Activated CD8-positive, alpha-beta memory T cell treated with anti-CD3 and anti-CD28 coated beads, Interleukin-2, amount 50 U/mL, for 4 hours (primary cell): ENCODE measurements at places on chromosomes 5 and 9.

- no peak for DNase-seq
These were observed 98.0 kb downstream of the ATPSCKMT start for GRCh38 chr5:10151656-10152055.

DNA sequence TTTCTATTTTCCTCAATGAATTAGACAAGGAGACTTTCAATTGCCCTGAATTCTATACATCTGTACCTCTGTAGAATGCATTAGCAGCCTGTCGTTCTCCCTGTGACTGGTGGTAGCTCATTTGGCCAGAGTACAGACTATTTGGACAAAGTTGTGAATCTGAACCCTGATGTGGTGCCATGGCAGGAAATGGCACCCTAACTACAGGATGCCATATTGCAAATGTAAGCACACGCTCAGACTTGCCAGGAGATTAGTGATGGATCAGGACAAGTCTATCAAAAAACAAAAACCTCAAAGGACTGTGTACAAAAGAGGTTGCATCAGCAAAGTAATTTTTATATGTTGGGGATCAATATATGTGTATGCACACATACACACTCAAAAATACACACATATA lies 58.3 kb downstream of the SVEP1 start:
- no peak for DNase-seq

- DNase-seq, result no peak
These were observed 13.1 kb downstream of the IL7R start for GRCh38 chr5:35869685-35870277.

DNA sequence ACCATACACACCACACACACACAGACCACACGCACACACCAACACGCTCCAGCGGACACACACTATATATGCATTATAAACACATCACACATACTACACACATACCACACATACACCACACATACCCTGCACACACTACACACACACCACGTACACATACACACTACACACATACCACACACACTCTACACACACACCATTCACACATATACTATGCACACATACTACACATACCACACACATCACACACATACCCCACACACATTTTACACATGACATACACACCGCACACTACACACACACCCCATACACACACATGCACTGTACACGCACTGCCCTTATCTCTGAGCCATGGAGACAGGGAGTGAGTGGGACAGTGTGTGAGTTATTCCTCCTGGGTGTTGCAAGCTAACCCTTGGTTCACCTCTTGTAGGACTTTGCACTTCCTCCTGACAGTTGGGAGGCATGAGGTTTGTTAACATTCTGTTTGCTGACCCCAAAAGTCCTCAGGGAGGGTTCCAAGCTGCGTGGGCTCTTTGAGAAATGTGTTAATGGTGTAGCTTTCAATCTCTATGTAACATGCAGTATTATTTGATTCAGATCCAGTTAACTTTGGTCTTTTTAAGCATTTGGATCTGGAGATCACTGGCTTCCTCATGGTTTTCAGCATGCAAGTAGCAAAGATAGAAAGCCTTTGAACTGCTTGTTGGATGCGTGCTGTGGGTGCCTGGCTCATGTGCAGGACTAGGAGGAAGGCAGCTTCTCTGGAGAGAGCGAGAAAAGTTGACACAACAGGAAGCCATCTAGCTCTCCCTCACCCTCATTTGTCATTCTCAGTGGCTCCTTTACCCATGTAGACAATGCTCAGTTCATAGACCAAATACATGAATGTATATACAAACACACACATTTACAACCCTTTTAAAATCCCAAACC lies 13.7 kb downstream of the IL31RA start:
- DNase-seq, result no peak

DNA sequence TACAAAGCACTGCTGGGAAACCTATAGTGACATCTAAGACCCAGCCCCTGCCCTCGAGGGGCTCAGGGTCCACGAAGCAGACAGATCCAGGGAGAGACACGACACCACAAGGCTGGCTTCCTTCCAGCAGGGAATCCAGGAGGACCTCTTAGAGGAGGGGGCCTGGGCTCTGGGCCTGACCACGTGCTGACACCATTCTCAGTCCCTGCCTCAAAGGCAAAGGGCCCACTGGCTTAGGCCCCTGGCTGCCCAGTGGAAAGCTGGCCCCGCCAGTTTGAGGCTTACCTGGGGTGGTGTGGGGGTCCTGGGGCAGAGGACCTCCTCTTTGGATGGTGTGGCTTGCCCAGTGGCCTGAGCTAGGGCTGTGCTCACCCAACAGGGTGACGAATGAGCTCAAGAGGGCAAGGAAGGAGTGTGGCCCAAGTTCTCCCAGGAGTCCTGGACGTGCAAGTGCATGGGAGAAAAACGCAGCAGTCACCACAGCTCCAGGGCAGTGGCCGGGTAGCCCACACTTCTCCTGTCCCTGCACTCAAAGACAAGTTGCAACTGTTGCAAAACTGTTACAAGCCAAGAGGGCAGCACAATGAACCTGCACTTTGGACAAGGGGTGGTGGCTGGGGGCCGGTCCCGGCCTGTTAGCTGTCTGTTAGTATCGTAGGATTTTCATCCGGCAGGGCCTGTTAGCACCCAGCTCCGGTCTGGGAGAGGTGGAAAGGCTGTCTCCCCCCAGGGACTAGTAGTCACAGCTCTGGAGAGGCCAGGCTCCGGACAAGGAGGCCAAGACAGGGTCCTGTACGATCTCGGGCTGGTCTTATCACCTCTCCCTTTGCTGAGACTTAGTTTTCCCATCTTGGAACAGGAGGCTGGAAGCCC lies 1.5 kb upstream of the SARDH start:
- no peak for DNase-seq

DNA sequence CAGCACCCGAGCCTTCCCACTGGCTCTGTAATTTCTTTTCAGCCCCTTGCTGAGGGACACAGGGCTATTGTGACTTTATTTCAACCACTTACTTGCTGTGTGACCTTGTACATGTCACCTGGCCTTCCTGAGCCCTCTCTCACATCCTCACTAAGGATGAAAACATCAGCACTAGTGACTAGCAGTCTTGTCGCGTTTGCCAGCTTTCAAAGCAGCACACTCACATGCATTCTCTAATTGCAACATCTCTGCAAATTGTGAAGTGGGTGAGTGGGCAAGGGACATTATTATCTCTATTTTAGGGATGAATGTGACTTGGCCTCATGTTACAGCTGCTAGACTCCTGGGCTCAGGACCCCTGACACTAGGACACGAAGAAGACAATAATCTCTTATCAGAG lies 144.5 kb downstream of the SEC61B start:
- DNase-seq, result no peak

DNA sequence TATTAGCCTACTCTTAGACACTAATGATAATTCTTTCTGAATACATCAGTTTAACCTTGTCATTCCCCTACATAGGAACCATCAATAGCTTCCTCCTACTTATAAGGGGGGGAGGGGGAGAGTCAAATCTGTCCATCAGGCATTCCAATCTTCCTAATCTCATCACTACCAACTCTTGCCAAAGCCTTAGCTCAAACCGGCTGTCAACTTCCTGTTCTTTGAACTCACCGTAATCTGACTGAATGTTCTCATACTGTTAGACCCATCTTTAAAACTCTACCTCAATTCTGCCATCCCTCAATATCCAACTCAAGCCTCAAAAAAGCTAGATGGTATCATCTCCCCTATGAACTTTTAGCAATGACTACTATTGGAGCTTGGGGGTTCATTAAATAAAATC lies 41.9 kb upstream of the RNF38 start:
- DNase-seq, result no peak

DNA sequence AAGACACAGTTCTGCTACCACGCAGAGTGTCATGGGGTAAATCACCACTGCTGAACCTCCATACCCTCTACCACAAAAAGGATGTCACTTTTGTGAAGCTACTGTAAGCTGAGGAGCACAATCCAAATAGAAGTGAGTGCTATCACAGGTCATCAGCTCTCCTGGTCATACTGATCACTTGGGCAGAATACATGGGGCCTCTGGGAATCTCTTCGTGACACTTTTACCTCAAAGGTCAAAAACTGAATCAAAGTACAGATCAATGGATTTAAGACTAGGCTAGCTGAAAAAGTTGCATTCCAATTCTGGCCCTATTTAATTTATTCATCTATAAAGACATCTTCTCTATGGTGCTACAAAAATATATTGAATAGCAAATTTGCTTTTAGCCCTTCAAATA lies 115.5 kb downstream of the MPDZ start:
- DNase-seq, result no peak

DNA sequence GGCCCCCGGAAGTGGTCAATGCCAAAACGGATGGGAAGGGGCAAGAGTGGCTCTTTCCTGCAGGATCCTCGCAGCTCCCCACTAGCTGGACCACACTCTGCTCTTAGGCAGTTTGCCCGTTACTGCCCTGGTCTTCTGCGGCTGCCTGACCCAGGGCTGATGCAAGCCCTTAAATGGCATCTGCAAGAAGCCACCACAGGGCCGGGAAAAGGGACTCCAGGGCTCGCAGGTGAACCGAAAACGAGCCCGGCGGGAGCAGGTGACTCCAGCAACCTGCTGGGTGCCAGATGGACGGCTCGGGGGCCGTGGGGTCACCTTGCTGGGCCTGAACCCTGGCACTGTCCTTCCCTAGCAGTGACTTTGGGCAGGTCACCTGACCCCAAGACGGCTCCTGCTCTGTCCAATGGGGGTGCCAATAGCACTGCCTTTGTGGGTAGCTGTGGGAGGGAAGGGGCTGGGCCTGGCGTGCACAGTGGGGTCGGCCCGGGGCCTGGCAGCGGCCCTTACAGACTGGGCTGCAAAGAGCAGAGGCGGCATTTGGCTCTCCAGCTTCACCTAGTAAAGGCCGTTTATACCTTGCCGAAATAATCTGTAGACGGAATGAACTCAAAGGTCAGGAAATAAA lies 1.3 kb downstream of the TMEM250 start:
- DNase-seq, result no peak

DNA sequence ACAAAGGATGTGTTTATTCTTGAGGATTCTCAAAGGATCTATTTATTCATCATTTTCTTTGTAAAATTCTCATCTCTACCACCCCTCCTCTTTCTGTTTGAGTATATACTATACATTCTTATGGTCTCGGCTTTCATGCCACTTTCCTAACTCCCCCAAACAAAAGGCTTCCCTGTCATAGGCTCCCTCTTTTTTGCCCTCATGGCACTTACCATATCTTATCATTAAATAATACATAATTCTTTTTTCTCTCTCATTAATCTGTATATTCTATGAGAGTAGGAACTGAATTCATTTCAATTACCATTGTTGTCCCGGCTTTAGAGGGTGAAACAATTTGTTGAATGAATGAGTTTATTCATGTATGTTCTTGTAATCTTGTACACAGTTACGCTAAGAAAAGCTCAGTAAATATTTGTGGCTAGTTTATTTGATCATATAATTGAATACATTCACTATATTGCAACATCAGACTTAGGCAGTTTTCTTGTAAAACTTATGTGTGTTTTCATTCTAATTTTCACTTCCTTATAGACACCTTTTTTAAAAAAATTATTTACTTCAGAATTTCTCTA lies 254.6 kb downstream of the EDIL3 start:
- DNase-seq, result no peak
